ENCODE measurements at places on chromosomes 5 and 9.

DNA sequence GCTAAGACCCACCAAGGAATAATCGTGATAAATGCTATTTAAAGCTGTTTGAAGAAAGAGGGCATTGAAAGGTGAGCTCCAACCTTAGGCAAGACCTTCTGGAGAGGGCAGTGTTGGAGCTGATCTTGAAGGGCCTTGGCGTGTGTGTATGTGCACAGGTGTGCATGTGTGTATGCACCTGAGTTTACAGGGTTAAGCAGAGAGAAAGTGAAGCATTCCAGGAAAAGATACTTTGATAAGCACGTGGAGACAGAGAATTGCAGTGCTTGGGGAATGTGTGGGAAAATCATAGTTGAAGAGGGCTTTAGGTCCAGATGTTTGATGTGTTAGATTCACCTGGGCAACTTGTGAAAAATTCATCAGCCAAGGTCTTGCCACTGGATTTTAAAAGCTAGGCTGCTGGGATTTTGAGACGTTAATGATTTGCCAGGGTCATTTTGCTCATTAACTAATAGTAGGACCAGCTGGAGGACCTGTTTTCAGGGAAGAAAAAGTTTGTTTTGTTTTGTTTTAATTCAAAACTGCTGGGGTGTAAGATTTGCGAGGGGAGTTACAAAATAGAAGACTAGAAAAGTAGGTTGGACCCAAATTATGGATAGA lies 78.3 kb upstream of the ANKRD55 start:
- DNase-seq, result no peak

DNA sequence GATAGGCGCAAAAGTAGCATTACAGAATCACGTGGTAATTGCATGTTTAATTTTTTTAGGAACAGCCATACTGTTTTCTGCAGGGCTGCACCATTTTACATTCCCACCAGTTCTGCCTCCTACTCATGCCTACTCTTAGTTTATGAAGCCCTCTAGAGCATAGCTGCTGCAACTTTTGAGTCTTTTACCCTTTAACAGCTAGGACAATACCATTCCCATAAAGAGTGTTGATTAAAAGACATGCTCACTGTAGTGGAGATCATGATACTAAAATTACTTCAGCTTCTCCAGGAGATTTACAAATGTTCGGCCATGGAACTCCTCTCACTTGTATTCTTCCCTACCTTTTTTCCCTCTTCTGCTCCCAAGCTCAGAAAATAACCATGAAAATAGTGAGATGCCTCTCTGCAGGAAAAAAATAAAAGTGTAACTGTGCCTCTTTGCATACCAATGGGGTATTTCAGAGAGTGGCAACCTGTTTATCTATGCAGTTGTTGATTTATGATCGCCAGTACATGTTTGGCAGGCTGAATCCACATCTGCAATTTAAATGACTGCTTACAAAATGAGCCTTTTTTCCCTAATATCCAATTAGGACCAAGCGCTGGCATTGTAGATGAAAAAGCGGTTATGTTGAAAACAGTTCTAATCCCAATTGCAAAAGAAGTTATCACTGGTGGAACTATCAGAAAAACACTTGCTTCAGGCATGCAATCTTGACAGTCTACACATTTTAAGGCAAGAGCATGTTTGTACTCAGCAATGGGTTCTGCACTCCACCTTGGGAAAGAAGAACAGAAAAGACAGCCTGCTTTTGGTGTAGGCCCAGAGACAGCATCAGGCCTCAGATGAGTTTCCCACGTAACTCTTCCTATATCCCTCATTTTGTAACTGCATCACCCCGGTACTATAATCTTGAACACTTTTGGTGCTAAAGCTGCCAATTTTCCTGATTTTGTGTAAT lies 131.1 kb downstream of the ADAMTSL1 start:
- DNase-seq, result no peak

DNA sequence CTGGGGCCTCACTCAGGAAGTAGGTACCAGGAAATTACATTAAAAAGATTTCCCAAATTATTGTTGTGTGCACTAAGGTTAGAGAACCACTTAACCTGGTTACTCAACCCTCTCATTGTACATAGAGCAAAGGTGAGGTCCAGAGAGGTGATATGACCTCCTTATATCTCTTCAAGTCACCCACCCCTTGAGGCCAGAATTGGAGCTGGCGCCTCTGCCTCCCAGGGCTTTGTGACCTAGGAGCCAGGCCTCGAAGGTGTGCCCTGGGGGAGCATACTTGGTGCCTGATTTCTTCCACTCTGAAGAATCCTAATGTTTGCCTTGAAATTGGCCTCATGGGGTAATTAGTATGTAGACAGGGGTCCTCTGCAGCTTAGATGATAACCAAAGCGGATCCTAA lies 95.1 kb upstream of the CTSL start:
- no peak for DNase-seq

- DNase-seq, result no peak
Measured at GRCh38 chr5:172162987-172163343, 25.1 kb downstream of the STK10 start.

GRCh38 chr9:2291980-2292704 lies 277.0 kb downstream of the SMARCA2 start:
- DNase-seq, result peak; percentile 80

- no peak for DNase-seq
Measured at GRCh38 chr5:80082731-80083100, 47.6 kb downstream of the THBS4 start.

GRCh38 chr5:45695804-45696156 lies 400 bp downstream of the HCN1 start:
- DNase-seq, result no peak

DNA sequence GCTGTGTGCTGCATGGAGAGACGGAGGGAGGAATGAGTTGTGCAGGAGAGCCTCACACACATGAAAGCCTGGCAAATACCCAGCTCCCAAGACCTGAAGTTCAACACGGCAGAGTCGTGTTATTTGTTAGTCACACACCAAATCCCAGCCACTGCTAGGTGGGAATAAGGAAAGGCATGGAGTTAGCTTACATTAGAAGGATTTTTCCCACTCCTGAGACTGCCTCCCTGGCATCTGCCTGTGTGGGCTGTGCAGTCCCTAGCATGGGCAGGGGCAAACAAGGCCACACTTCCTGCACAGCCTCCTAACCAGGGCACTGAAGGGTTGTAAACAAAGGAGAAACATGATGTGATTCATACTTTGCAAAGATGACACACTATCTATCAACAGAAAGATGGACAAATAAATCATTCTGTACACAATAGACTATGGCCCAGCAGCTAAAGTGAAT lies 306.8 kb downstream of the SPOCK1 start:
- no peak for DNase-seq

DNA sequence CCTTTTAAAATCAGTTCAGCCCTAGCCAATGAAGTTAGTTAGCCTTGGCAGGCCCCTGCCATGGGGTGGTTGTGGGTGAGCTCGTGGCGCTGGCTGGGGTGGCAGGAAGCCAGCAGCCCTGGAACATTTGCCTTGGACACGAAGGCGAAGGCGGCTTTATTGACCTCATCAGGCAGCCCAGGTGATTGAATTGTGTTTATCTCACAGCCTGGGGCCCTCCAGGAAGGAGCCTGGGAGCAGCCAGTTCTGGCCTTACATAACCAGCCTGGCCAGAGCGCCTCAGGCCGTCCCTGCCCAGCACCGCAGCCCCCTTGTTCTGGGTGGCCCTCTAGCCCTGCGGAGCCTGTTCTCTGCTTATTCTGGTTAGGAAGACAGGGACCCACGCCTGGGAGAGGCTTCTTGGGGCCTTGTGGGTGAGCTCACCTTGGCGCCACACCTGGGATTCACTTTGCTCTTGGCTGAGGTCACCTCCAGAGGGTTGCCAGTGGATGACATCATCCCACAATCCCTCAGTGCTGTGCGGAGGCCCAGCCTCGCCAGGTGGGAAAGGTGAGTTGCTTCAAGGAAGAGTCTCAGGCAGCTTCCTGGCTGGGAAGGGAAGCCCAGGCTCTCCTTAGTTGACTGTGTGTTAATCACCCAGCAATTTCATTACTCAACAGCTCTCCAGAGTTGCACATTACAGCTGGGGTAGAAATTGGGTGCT lies 54.4 kb upstream of the RPL26L1 start:
- no peak for DNase-seq

All from NCI-H187 treated with DMSO at 0.1 percent for 48 hours (cell line).